ENCODE measurements at places on chromosomes 11 and 22. TPM values are rescaled to one million over a fixed set of nuclear protein-coding genes. Genes with fewer than 3 reads are reported as not detected.

IGLL5 gene
- 32.8 TPM for total RNA-seq

HORMAD2 gene
- total RNA-seq, result not detected

GPR83 gene
- total RNA-seq, result not detected

DNA sequence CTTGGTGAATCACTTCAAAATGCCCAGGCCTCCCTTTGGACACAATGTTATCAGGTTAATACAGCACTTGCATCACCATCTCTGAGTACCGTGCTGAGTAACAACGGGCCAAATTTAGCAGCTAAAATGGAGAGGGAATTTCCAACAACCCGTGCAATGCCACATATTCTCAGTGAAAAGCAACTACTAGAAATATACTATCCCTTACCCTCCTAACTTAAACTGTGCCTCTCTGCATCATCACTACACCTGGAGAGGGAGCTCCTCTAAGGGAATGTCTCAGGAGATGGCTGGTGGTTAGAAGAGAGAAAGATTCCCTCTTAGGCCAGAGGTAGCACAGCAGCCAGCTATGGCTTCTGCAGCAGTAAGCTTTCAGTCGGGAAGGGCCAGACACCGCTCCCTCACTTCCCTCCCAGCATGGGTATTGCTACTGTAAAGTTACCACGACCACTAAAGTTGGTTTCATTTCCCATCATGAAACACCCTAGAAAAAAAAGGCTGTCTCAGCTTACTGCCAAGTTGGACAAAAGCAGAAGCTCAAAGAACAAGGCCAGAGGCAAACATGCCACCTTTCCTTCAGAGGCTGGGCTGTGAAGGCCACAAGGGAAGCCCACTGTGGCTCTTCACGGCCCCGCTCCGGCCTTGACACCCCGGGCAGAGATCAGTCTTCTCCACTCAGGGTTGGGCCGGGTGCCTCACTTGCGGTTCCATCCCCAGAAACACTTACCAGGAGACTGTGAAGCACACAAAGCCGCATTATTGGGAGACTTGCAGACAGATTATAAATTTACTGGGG lies 3.9 kb downstream of the MAML2 start:
- peak; percentile 63 for DNase-seq

DNA sequence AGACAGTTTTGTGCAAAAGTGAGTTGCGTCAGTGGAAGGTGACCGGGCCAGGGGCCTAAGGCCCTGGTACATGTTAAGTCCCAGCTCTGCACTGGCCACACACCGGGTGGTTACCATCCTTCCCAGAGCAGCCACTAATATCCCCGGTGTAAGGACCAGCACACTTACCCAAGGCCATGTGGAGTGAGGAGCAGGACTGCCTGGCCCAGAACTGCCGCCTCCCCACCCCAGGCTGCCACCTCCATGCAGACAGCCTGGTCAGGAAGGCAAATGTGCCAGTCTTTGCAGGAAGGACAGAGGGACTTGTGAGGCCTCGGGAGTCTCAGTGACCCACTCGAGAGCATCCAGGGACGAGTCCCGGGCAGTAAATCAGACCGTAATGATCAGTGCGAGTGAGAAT lies 102.9 kb downstream of the MORC2 start:
- DNase-seq, result peak; percentile 8

DNA sequence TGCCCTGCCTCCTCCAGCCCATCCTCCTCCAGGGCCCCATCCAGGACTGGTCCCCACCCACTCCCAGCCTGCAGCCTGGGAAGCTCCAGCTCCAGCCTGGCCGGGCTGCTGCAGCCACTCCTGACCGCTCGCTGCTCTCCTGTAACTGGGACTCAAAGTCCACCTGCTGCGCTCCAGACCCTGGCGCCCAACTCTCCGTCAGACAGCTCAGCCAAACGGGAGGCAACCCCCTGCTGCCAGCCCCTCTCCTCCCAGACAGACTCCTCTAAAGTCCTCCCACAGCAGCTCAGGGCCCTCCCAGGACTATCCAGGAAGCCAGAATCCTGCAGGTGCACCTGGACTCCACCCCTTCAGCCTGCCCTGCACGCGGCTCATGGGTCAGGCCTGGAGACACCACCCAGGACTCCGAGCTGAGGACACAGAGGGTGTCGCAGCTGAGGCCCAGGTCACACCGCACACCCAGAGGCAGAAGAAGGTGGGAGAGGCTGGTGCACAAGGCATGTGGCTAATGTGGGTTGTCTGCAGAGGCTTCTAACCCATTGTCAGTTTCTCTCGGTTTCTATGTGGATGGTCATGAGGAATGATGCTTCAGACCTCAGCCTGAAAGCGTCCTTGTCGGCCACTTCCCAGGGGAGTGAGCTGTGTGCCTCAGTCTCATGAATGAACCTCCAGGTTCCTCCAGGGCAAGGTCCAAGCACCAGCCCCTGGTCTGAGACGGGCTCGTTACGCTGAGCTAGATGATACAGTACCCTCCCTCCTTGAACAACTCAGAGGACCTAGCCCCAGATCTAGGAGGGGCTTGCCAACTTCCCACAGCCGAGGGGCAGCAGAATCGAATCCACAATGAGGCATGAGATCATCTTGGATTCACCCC lies 1514.8 kb downstream of the TBC1D22A start:
- peak; percentile 77 for DNase-seq

- peak; percentile 42 for DNase-seq
These were observed 67.0 kb downstream of the IGLL5 start for GRCh38 chr22:22954656-22955055.
